ENCODE measurements at places on chromosomes 4 and X.

- DNase-seq, result no peak
Measured at GRCh38 chrX:132876523-132877338, 81.7 kb downstream of the HS6ST2 start.

- DNase-seq, result no peak
Measured at GRCh38 chrX:151912780-151913179, at the start of gene MAGEA4. MAGEA4 (plus strand) TSS chrX:151912889; CDS start chrX:151923665, 10,776 bp downstream.

GRCh38 chrX:155094468-155095061 lies 23.3 kb downstream of the BRCC3 start:
- no peak for DNase-seq

- DNase-seq, result no peak
Measured at GRCh38 chr4:23930750-23931488, 41.1 kb upstream of the PPARGC1A start.

DNA sequence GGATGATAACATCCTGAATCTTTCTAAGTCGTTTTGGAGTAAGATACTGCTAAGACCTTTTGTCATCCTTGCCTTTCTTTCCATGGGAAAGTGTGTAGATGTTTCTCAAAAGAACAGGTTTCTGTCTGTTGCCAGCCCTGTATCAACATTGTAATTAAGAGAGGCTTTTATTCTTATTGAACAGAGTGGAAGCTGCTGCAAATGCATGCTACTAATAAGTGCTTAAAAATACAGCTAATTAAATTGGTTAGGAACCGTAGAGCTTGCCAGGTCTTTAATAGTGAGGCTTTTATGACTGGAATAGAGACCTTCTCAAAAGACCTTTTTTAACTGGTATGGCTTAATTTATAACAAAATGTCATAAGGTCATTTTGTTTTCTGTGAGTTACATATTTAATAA lies 34.4 kb downstream of the INTU start:
- no peak for DNase-seq

DNA sequence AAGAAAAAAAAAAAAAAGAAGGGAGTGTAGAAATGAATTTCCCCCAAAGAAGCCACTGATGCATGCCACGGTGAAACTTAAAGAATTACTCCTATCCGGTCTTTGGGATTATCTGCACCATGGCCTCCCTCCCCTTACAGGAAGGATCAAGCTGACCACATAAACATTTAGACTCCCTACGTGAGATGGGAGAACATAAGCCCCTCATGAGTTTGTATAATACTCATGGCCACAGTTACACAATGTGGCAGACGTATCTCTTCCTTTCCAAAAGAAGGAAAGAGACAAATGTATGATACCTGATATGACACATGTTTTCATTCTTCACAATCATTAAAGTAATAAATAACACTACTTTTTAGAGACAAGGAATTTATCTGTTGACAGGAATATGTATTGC lies 3.3 kb upstream of the PTTG2 start:
- DNase-seq, result no peak

- DNase-seq, result no peak
Measured at GRCh38 chrX:133359466-133359865, 55.8 kb downstream of the GPC4 start.

GRCh38 chr4:13328591-13328990 lies 155.5 kb downstream of the RAB28 start:
- no peak for DNase-seq

- no peak for DNase-seq
Measured at GRCh38 chr4:123956204-123956603, 559.6 kb downstream of the SPRY1 start.

GRCh38 chrX:38233891-38234667 lies 13.4 kb upstream of the SRPX start:
- DNase-seq, result no peak

GRCh38 chrX:46597771-46598170 lies 24.2 kb downstream of the CHST7 start:
- no peak for DNase-seq

- peak; percentile 25 for DNase-seq
Measured at GRCh38 chrX:129984111-129984958, 1.9 kb downstream of the BCORL1 start.
